Stimulated activated CD8-positive, alpha-beta memory T cell treated with anti-CD3 and anti-CD28 coated beads, Interleukin-7, amount 100 ng/mL, for 48 hours (primary cell): ENCODE measurements at places on chromosomes 1 and 21.

GRCh38 chr1:24695202-24695974, 49.9 kb upstream of the CLIC4 start:
- no peak for DNase-seq

- DNase-seq = no peak
Measured at GRCh38 chr1:34796990-34797389, 4.2 kb downstream of the GJA4 start.

- DNase-seq = no peak
Measured at GRCh38 chr21:29233611-29234540, 64.8 kb upstream of the BACH1 start.

DNA sequence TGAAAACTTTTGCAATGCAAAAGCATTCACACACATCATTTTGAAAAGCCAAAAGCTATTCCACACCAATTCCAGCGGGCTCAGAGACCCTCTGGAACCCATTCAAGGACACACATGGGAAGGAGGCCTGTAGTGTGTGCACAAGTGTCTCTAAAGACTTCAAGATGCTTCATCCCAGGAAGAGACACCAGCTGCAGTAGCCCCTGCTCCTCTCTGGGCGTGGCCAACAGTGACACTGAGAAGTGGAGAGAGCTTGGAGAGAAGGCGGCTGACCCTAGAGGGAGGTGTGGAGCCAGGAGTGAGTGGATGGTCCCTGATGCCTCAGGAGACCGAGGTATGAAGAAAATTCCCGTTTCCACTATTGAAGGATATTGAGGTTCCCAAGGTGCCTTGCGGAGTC, 14.9 kb upstream of the TNNI1 start:
- no peak for DNase-seq

DNA sequence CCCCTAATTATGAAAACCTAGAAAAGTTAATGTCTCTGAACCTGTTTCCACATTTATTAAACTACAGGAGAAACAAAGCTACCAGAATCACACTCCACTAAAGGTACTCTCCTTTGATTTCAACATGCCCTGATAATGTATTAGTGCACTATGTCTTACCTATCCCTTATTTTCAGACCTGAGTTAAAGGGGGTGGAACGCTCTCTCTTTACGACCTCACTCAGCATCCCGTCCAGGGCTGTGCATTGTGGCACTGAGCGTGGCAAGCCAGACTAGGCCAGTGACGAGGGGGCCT, 678 bp downstream of the LSM10 start:
- DNase-seq = no peak

GRCh38 chr1:176801514-176802020, 338.6 kb downstream of the PAPPA2 start:
- DNase-seq = no peak

DNA sequence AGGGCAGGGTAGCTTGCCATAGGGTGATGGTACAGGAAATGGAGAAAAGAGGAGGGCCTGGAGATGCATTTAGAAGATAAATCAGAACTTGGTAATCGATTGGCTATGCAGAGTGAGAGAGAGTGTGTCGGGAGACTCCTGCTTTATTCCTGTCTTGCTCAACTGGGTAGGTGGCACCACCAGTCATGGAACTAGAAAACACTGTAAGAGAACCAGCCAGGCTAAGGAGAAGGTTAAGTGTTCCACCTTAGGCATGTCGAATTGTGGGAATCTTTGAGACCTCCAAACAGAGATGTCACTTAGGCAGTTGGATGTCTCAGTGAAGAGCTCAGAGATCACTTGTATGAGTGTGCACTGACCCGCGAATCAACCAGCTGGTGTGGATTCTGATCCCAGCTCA, 28.7 kb upstream of the RD3 start:
- DNase-seq = no peak

DNA sequence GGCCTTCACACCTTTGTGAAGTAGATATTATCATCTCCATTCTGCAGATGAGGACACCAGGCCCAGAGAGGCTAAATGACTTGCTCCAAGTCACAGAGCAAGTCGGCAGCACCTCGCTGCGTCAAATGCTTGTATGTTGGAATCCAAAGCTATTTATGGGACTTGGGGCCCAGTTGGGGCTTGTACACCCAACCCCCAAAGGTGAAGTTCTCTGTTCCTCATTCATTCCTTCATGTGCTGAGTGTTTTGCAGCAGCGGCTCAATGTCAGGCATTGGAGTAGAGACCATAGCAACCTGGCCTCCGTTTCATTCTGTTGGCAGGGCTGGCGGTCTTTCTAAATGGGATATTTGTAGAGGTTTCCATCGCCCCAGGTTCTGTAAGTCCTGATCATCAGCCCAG, 113.4 kb upstream of the SLC25A33 start:
- DNase-seq = no peak

DNA sequence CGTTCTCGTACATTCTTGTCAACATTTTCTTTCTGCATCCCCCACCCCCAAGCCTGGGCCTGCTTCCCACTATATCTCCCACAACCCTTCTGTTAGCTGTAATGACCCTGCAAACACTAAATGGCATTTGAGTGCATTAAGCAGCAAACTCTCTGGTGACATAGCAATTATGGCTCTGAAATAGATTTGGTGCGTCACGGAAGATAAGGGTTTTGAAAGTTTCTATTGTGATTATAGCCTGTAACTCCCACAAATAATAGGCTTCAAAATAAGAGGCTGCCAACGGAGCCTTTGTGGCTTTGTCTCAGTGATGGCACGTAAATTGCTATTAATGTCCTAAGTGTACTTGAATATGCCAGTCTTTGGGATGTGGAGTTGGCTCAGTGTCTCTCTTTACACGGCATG, 277.6 kb downstream of the PBX1 start:
- DNase-seq = no peak

DNA sequence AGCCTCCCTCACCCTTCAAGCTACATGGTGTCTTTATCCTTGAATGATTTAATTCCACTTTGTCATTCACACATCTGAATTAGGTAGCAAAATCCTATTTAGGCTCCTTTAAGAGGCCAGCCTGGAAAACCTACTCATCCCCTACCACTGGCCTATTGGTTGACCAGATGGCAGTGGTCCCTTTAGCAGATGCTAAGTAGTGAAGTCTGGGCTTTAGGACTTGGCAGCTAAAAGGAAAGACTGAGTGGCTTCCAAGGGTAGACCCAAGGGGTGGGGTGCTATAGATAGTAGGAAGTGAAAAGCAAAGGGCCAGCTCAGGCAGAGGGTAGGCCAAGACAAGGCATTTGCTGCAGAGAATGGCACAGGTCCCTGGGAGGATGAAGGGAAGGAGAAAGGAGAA, 46.6 kb downstream of the KCNJ6 start:
- DNase-seq = no peak

GRCh38 chr1:44417351-44418021, 12.4 kb downstream of the RNF220 start:
- DNase-seq = no peak
